Stimulated activated CD4-positive, alpha-beta T cell treated with anti-CD3 and anti-CD28 coated beads, TNF-alpha, amount 100 ng/mL, for 1 hour (primary cell): ENCODE measurements at places on chromosomes 2 and 18.

DNA sequence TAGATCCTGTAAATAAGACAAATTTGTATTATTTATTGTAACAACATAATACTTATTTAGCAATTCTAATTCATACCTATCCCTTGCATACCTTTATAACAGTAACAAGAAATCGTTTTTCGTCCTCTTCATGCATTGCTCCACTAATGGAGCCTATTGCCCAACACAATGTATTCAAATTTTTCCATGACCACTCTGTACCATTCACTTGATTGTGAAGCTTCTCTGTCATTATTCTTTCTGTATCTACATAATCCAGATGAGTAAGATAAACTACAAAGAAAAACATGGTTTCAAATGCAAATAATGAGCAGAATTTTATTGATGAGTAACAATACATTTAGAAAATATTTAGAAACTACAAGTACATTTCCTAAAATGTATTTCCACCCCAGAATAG lies 21.6 kb upstream of the USP34 start:
- DNase-seq, result no peak

DNA sequence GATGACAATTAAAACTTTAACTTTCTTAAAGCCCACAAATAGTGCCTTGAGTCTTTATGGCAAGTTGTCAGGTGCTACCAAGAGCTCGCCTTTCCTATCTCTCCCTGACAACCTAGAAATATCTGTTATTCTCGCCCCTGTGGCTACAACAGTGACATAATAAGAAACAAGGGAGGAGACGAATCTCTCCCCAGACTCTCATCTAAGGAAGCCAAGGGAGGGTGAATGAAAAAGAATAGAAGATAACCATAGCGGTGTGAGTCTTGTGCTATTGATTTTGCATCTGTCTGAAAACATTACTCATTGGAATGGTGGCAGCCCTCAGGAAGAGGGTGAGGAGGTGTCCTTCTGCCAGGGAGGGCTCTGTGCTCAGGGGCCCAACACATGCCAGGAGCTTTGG lies 114.3 kb downstream of the ALK start:
- DNase-seq, result no peak

GRCh38 chr2:111127351-111127750 lies 6.6 kb downstream of the BCL2L11 start:
- DNase-seq, result no peak

DNA sequence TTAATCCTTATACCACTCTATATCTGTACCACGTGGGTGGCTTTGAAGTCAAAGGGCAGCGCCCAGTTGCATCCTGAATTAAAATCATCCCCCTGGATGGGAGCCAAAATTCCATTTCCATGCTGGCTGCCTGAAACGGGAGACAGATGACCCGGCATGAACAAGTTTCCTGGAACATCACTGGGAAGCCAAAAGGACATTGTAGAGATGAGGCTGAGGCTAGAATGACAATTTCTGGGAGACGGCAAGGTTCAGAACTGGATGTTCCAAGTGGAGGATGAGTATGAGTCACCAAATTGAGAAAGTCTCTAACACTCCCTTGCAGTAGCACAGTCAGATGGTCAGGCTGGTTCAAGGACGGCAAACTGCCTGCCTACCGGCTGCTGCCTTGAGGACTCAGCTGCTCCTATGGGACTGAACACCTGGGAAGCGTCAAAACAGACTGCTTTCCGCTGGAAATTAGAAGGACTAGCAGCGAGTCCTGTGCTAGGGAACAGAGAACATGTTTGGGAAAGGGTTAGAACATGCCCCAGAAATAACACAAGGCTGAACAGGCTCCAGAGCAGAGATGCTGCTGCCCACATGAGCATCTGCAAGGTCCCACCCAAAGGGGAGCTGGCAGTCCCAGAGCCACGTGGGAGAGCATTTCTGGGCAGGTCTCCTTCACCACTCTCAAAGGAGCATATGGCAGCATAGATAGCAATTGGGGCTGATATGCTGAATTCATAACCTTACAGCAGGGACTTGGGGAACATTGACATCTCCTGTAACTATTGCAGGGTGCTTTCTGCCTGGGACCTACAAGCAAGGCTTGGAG lies 32.0 kb downstream of the YPEL5 start:
- no peak for DNase-seq

DNA sequence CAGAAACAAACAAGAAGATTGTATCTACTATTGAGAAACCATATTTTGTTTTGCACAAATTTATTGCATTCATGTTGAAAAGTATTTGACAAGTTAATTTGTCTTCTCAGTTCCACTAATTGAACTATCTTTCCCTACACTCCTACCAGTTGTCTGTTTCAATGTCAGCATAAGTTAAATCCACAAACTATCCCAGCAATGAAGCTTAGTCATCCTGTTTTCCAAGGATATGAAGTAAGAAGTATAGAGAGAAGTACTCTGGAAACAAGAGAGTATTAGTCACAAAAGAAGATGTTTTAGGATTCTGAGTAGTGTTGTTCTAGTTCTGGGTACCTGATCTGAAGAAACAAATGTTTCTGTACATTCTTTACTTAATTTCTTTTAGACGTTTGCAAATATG lies 261.6 kb upstream of the ZNF804A start:
- no peak for DNase-seq

DNA sequence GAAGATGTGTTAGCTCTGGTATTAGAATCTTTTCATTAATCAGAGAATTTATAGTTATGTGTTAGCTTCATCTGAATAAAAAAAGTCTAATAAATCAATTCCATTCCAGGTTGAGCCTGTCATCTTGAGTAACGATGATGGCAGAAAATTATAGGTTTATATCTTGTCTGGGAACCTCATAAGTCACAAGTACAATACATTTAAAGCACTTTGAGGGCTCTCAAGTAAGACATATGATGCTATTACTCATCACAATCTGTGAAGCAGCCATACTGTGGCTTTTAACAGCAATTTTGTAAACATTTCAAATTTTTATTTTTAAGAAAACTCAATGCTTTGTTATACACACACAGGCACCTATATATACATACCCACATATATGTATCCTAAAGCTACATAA lies 484.1 kb upstream of the VRK2 start:
- DNase-seq, result no peak

DNA sequence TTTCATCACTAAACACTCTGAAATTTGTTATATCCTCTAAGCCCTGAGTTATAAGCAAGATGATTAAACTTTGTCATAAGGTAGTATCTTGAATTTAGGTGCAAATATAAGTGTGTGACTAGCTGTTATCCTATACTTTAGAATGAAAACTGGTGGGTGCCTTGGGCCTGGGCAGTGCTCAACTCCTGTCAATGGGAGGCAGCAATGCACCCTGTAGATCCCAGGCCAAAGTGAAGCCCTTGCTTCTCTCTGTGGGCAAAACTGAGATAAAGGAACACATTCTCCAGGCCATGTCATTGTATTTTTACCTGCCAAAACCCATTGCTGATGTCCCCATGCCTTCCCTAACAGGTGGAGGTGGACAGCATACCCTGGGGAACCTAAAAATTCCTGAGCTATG lies 525.2 kb downstream of the TNS1 start:
- DNase-seq, result no peak

DNA sequence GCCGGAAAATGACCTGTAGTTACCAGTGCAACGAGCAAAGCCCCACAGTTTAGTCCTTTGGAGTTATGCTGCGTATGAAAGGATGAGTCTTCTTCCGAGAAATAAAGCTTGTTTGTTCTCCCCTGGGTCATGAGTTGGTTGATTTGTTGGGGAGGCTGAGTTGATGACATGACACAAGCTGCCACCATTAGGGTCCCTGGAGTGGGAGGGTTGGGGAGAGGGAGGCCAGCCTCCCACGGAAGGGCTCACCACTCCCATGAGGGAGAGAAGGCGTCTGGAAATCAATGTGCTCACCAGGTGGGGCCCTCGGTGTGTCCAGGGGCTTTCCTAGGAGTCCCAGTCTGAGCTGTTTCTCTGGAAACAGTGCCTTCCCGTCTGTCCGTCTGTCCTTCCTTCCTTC lies 7.4 kb upstream of the DGKD start:
- DNase-seq, result no peak

DNA sequence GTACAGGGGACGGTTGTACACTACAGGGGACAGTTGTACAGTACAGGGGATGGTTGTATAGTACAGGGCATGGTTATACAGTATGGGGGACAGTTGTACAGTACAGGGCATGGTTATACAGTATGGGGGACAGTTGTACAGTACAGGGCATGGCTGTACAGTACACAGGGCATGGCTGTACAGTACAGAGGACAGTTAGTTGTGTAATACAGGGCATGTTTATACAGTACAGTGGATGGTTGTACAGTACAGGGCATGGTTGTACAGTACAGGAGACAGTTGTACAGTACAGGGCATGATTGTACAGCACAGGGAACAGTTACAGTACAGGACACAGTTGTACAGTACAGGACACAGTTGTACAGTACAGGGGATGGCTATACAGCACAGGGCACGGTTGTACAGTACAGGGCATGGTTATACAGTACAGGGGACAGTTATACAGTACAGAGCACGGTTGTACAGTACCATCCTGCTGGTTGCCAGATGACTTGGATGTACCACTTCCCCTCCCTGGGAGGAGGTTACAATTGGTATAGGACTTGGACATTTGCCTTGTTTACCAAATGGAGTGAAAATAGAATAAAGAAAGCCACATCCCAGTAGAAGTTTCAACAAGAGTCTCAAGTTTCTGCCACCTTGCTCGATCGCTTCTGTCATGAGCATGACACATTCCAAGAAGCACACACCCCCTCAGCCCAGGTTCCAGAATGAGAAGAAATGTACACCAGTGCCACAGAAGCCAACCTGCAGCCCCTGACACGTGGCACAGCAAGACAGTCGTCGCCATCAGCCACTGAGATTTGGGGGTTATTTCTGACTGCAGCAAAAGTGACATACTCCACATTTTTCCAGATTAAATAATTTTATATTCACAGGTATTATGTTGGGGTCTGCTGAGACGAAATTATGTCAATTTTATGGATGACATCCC lies 16.0 kb downstream of the CYRIA start:
- DNase-seq, result no peak

DNA sequence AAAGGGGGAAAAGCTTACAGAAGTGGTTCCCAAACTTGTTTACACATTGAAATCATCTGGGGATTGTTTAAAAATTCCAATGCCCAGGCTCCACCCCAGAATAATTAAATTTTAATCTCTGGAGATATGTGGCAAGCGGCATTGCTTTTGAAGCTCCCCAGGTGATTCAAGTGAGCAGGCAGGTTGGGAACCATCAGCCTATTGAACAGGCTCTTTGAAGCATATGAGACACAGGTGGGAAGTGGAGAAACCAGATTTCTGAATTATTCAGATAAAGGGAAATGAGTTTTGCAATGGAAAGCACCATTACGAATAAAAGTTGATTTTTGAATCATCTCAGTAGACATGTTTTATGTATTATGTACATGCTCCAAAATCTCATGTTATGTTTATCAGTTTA lies 57.6 kb upstream of the NOSTRIN start:
- DNase-seq, result no peak

GRCh38 chr2:200307724-200308545 lies 1.4 kb downstream of the SPATS2L start:
- no peak for DNase-seq

DNA sequence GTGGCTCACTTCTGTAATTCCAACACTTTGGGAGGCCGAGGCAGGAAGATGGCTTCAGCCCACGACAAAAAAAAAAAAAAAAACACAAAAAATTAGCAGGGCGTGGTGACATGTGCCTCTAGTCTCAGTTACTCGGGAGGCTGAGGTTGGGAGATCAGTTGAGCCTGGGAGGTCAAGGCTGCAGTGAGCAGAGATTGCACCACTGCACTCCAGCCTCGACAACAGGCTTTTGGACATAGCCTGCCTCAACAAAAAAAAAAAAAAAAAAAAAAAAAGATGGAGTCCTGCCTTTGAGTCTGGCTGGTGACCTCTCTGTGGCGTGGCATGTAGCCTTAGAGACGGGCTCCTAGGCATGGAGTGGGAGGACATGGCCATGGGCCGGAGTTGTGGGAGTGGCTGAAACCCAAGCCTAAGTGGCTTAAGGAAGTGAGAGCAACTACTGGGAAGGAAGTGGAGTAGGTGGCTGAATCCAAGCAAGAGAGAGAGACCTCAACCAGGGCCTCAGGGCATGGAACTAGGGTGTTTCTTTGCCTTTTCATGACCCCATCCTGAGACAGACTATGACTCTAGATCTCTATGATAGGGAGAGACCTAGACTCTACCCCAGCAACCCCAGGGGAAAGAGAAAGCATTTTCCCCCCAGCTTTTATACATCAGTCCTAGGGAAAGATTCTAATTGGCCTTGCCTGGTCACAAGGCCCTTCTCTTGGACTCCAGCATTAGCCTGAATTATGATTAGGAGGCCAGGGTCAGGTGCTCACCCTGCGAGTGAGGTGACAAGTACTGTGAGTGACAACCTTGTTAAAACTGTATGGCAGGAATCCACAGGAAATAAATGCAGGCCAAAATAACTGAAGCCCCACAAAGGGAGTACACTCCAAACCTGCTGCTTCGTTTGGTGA lies 34.2 kb downstream of the NPAS2 start:
- no peak for DNase-seq

DNA sequence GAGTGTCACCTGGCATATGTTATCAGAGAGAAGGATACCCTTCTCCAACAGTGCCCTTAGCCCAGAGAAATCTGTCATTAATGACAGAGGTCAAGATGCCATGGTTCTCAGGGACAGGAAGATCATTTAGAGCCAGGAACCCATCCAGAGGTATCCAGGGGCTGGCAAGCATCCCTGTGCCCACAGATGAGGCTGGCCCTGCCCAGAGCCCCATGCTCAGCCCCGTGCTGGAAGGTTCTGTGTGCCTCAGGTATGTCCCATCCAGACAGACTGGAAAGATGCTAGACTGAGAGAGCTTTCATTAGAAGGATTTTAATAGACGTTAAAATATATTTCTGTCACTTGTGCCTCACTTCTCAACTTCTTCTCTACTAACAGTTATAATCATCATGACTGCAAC lies 8.2 kb upstream of the TUBB6 start:
- DNase-seq, result no peak

DNA sequence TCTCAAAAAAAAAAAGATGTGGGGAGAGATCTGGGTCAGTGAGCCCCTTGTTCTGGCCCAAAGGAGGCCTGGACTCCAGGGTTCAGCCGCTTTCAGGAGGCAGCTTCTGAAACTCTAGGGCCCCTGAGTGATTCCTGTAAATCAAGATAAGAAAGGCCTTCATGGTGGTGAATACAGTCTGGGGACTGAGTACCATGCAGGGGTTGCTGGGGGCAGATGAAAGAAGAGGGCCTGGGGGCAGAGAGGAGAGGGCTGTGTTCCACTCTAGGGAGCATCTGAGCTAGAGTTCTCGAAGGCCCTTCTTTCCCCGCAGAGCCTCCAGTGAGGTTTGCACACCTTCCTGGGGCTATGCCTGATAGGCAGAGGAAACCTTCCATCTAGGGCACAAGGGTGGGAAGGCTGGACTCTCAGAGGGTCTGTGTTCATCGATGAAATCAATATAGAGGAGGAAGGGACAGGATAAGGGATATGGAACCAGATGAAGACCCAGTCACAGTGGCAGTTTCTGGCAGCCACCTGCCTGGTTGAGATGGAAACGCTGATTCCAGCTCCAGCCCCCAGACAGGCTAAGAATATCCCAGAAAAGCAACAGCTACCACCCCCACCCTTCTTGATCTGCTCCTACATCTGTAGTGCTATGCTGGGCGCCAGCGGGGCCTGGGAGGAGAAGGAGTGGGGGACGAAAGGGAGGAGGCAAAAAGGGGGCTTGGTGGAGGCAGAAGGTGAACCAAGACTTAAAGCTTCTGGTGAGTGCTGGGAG lies 4.7 kb upstream of the CDK5R2 start:
- no peak for DNase-seq

- no peak for DNase-seq
Measured at GRCh38 chr2:156325688-156326525, 6.6 kb downstream of the NR4A2 start.

- no peak for DNase-seq
Measured at GRCh38 chr2:154240921-154241379, 369.2 kb downstream of the GALNT13 start.
